Body of pancreas (tissue), 4 donors: ENCODE measurements at places on chromosomes 12 and 14. TPM values are rescaled to one million over a fixed set of nuclear protein-coding genes. Genes with fewer than 3 reads are reported as not detected.

DNA sequence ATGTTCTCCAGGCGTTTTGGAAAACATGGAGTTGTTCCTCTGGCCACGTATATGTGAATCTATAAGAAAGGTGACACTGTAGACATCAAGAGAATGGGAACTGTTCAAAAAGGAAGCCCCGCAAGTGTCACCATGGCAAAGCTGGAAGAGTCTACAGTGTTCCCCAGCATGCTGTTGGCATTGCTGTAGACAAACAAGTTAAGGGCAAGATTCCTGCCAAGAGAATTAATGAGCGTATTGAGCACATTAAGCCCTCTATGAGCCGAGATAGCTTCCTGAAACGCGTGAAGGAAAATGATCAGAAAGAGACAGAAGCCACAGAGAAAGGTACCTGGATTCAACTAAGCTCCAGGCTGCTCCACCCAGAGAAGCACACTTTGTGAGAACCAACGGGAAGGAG, 92.5 kb upstream of the EIF5 start:
- no peak for DNase-seq

DNA sequence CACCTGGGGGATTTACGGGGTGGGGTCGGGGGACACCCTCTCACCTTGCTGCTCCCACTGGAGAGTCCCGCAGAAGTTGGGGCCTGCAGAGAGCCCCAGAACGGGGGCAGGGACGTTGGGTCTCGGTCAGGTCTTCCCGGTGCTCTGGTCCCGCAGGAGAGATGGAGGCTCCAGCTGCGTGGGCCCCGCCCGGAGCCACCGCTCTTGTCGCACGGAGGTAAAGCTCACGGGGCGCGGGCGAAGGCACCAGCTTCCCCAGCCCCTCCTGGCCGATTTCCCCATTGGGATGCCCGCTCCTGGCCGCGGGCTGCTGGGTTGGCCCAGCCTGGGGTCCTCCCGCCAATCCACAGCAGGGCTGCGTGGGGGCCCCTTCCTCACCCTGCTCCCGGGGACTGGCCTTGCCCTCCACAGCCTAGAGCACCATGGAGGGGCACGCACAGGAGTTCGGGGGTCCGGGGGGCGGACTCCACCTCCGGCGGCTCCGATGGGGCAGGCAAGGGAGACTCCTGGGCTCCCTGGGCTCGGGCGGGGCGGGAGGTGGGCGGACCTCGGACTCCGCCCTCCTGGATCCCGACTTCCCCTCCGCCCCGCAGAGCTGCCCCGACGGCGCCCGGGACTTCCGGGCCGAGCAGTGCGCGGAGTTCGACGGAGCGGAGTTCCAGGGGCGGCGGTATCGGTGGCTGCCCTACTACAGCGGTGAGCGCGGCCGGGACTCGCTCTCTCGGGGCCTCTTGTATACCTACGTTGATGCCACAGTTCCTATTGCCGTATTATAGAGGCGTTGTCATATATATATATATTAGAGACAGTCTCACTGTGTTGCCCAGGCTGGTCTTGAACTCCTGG, 8.4 kb downstream of the PAPLN start:
- peak; percentile 46 for DNase-seq

DNA sequence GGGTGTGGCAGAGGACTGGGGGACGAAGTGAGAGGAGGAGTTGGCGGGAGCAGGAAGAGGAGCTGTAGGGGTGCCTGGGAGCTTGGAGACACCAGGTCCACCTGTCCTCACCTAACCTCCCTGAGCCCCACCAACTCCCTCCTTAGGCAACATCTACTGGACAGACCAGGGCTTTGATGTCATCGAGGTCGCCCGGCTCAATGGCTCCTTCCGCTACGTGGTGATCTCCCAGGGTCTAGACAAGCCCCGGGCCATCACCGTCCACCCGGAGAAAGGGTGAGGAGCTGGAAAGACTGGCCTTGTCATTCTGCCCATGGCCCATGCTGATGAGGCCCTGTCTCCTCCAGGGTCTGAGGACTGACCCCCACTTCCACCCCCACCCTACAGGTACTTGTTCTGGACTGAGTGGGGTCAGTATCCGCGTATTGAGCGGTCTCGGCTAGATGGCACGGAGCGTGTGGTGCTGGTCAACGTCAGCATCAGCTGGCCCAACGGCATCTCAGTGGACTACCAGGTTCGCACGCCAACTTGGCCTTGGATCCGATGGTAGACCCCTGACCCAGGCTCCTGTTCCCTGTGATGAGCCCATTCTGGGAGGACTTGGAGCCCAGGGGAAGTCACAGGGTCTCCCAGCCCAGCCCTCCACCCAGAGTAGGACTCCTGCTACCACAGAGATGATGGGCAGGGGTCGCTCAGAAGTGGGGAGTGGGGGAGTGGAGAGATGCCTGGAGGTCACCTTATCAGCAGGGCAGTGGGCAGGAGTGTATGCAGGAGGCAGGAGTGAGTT, 32.5 kb upstream of the NXPH4 start:
- DNase-seq: no peak

GRCh38 chr12:54133772-54134375, 54.9 kb downstream of the SMUG1 start:
- DNase-seq: no peak

- no peak for DNase-seq
These were observed 2.1 kb downstream of the DIP2B start for GRCh38 chr12:50506753-50507473.

- no peak for DNase-seq
These were observed 31.6 kb upstream of the TESC start for GRCh38 chr12:117130801-117131200.

DNA sequence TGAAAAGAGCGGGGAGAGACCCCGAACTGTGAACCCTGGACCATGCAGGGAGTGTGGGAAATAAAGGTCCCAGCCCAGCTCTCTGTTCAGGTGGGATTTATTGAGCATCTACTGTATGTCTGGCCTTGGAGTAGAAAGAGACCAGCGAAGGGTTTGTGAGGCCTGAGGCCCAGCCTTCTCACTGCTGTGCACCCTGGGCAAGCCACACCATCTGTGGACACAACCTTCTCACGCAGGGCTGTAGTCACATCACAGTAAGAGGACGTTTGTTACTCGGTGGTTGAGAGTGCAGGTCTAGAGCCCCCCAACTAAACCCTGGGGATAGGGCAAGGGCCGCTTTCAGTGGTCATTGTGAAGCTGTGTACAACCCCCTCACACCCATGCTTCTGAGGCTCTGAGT, 18.2 kb downstream of the FAM222A start:
- DNase-seq: no peak

DNA sequence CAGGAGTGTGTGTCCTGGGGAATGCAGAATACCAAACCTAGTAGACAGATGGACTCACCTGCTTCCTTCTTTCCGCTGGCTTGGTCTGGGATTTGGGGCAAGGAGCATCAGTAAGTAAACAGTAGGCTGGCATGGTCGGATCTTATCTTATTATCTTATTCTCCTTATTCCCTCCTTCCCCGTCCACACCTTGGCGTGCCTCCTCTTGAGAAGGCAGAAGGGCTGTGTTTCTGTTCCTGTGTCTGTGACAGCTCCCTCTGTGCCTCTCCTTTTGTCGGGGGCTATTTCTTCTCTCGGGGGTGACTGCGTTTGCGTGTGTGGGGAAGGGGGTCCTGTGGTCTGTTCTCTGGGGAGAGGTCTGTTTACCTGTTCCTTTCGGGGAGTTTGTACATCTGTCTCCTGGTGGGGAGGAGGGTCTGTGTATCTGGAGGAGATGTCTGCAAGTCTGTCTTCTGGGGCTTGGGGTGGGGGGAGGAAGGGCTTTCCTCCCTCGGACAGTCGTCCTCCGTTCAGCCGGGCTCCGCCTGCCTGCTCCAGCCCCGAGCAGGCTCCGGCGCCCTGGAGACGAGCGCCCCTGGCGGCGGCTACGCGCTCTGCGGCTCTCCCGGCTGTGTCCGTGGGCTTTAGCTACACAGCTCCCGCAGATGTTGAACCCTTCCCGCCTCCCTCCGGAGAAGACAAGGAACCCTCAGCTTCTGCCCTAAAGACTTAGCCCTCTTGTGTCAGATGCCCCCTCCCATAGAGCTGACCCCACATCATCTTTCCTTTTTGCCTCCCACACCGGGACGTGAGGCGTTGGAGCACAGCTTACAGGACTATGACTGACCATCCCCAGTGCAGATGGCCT, 4.4 kb downstream of the KRT86 start:
- DNase-seq: peak; percentile 86

GRCh38 chr14:72722201-72722785, 171.6 kb downstream of the DPF3 start:
- DNase-seq: no peak

DNA sequence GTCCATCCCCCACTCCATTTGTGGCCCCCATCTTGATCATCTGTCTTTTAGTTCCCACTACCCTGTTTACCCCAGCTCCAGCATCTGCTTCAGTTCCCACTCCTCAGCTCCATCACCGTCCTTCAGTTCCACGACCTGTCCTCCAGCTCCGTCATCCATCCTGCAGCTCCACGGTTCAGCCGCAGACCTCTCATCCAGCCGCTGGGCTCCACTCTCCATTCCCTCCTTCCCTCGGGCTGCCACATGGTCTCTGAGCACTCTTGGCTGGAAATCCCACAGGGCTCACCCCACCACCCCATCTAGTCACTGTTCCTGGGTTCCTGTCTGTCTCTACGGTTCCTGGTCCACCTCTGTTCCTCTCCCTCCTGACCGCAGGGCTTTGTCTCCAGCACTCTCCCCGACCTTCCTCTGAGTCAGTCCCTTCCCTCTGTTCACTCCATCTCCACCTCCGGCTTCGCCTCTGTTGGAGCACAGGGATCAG, 3.3 kb upstream of the P3H3 start:
- no peak for DNase-seq

DNA sequence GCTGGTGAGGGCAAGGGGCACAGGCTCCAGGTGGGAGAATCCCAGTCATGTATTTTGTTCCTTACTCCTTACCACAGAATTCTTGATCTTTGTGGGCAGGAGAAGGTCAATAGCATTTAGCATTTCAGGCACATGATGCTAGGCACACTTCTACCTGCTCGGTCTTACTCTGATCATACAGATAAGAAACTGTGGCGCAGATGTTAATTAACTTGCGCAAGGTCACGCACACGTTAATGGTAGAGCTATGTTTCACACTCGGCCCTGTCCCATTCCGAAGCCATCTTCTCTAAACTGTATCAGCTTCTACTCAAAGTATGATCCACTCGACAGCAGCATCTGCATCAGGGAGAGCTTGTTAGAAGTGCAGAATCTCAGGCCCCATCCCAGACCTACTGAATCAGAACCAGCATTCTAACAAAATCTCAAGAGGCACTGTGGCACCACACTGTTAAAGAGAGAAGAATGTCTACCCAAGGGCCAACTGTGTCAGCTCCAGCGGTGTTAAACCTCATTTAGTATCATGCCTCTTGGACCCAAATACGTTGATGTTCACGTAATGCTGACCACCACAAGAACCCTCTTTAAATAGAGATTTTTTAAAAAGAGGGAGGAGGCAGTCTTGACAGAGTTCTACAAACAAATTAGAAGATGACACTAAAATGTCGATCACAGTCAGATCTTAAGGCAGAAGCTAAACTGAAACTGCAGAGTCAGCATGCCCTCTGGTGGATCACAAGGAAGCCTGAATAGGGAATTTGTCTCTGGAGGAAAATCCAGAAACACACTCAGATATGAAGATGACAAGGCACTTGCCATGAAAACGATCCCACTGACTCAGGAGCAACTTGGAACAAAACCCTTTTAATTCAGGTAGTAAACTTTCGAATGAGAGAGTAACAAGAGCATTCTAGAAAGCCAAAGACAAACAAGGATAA, 7.3 kb downstream of the STXBP6 start:
- DNase-seq: peak; percentile 21

DNA sequence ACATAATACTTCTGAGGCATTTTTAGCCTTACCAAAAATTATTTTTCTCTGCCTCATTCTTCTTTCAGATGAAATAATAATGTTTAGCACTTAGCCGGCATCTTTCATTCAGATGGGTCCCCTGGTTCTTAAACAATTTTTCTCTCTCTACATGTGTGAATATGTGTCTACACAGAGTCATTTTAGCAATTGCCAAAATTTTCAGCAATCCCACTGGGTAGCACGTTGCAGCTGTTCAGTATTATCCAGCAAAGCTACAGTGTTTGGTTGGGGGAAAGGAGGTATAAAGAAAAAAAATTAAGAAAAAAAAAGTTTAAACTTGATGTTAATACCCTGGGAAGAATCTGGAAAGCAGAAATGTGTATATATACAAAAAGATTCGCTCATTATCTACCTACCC, 160.5 kb upstream of the TRHDE start:
- DNase-seq: no peak

DNA sequence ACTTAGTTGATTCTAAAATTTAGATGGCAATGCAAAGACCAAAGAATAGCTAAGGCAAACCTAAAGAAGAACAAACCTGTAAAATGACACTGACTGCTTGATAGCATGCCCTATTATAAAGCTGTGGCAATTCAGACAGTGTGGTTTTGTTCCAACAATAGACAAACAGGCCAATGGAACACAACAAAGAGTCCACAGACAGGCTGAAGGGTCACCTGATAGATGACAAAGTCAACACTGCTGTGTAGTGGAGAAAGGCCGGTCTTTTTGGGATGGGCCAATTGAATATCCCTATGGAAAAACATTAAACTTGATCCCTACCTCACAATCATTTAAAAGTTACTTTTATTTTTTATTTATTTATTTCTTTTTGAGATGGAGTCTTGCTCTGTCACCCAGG, 33.8 kb upstream of the SLC25A3 start:
- DNase-seq: no peak

The XPOT gene
- total RNA-seq: 45.7 TPM

The HOXC9 gene
- not detected for total RNA-seq

The KANSL2 gene
- total RNA-seq: 20.0 TPM

The ZNF605 gene
- 10.4 TPM for total RNA-seq

The ZNF839 gene
- 22.1 TPM for total RNA-seq

The GZMH gene
- total RNA-seq: not detected
